ENCODE measurements at places on chromosomes 12 and 14.

DNA sequence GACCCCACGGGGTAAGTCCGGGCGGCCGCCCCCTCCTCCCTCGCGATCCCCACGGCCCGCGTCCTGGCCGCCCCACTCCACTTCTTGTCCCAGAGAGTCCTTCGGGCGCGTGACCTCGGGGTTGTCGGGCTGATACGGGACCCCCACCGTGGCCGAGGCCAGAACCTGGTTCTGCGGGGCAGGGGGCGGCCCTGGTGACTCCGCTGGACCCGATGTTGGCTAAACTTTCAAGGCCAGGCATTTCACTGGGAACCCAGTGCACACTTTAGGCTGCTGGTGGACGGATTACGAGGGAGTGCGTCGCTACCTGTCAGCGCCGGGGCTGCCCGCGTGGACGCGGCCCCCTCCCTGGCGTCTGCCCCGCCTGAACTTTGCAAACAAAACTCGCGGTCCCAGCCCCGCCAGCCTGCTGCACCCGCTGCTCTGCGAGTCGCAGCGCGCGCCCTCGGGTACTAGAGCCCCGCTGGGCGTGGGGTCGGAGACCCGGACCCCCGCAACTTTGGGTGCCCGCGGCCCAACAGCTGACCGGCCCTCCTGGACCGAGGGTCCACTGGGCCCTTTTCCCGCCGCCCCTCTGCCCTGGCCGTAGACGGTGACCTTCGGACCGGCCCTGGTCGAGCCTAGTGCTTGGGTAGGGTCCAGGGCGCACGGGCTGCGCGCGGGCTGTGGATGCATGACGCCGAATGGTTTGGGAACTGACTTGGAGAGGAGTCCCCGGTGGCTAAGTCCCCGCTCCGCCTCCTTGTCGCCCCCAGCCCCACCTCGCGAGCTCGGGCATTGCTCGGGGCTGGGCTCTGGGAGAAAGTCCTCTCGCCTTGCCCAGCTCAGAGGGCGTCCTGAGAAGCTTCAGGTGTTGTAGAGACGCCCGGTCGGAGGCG is 624 bp downstream of the RIN3 start:
- DNase-seq, result peak; percentile 80

DNA sequence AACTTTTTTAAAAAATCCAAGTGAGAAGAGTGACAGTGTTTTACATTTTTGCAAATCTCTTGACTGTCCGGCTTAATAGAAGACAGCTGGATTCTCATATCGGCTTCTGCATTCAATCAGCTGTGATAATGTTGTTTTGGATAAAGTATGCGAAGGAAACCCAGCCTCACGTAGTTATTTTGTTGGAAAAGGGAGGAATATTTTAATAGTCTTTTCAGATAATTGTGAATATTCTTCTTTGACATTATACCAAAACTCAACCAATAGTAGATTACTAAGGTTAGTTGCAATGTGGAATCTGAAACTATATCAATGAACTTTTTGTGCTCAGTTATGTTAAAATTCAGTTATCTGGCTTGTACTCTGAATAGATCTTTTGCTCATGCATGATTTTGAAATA is 276.5 kb downstream of the ZFP36L1 start:
- DNase-seq, result no peak

DNA sequence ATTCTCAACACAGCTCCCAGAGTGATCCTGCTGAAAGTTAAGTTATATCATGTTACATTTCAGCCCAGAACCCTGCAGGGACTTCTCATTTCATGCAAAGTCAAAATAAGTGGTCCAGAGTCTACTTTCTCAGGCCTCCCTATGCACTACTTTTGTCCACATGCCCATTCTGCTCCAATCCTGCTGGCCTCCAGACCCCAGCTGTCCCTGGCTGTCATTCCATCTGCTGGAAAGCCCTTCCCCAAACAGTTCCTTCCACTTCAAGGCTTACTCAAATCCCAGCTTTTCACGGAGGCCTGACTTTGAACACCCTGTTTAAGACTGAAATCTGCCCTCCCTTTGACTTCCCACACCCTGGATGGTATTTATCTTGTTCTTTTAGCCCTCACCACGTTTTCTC is 109.8 kb upstream of the DNM1L start:
- DNase-seq, result no peak

GRCh38 chr12:6276956-6277620 is 33.4 kb upstream of the PLEKHG6 start:
- peak; percentile 24 for DNase-seq

DNA sequence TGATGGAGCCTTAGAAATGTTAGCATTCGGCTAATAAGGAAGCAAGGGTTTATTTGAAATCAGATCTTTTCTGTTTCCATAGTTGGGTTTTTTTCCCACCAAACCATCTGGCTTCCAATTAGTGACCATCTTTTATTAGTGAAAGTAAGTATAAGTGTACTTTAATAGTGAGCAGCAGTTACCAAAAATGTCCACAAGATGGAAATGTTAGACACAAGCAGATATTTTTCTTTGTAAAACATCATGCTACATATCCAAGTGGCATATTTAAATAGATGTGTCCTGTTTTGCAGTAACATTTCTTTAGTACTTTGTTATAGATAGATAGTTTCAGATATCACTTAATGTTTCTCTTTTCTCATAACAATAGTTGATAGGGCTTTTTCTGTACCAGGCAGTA is 28.8 kb downstream of the YEATS4 start:
- DNase-seq, result no peak

- no peak for DNase-seq
These were observed 48.1 kb upstream of the OTX2 start for GRCh38 chr14:56858422-56858821.

DNA sequence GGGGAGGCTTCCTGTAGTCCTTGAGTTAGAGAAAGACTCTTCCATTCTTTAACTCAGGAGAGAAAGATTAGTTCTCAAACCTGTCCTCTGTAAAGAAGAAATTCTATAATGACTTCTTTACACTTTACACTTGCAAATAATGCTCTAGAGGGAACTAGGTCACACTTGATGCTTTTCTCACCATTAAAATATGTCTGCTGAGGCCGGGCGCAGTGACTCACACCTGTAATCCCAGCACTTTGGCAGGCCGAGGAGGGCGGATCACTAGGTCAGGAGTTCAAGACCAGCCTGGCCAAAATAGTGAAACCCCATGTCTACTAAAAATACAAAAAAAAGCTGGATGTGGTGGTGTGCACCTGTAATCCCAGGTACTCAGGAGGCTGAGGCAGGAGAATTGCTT is 6.3 kb downstream of the NTN4 start:
- DNase-seq, result no peak

- DNase-seq, result no peak
These were observed 237.9 kb downstream of the PAWR start for GRCh38 chr12:79452906-79453305.

DNA sequence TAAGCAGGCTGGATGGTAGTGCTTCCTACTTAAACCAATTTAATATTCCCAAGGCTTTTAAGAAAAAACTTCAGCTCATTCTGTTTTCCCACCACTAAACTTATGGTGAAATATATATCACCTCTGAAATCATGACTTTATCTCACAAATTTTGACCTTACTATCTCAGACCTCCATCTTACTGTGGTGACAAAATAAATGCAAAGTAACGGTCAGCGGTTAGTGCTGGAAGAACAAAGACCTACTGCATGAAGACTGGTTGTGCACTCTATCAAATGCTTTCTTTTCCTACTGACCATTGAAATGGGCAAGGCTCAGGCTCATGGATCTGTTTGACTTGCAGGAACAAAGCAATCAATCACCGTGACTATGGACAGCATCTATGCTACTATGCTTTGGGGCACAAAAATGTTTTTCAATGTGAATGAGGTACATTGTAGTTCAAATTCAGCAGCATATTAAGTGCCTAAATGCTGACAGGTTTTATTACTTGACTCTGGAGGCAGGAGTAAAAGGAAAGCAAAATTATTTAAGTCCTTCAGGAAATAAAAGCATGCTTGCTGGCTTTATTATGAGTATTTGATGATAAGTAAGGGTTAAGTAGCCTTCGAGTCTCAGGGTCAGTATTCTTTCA is 43.1 kb upstream of the GTF2A1 start:
- DNase-seq, result no peak

DNA sequence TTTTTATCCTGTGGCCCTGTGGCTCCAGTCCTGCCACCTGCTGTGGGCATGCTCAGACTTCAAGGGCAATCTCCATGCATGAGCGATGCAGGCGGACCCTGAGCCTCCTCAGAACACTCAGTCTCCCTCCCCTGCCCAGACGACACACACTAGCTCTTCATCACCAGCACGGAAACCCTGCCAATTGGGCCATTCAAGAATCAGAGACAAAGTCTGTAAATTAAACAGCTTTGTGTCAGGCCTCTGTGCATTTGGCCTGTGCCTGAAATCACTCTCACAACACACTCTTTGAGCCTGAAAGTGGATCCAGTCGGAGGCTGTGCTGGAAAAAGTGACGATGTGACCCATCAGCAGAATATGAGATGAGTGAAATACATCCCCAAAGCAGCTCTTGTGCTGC is 12.5 kb downstream of the POU6F1 start:
- no peak for DNase-seq

DNA sequence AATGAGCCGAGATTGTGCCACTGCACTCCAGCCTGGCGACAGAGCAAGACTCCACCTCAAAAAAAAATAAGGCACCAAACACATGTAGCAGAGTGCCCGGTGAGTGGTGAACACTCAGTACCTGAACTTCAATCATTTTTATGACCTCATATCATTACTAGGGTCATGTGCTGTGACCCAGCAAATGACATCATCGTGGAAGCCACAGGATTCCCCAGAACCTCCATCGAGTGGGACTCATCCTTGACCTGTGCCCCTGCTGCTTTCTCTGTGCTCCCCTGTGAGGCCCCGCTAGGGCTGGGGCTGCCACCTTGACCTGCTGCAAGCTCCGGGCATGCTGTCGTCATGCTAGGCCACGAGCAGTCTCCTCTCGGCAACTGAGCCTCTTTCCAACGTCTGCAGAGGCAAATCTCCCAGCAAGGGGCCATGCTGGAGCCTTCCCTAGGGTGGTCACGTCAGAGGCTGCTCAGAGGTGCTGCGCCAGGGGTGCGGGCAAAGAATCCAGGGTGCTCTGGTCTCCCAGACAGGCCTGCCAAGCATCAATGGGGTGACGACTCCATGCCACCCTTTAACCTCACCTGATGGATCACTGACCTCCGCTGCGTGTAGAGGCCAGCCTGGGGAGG is 18.5 kb downstream of the GLTP start:
- no peak for DNase-seq

DNA sequence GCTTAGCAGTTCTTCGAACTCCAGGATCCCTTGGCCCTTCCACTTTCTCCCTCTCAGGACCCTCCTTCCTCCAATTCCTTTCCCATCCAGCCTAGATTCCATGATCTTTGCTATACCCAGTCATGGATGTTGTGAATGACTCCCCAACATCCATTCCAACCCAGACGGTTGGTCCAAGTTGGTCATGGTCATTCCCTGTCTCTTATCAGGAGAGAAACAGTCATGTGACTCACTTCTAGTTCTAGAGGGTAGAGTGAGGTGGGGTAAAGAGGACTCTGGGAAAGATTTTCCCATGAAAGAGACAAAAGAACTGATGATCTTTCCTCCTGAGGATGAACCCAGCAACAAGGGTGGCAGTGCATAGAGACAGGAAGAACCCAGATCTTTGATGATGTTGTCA is 9.2 kb upstream of the P2RX7 start:
- no peak for DNase-seq

GRCh38 chr12:102669056-102669455 is 188.7 kb upstream of the IGF1 start:
- no peak for DNase-seq

DNA sequence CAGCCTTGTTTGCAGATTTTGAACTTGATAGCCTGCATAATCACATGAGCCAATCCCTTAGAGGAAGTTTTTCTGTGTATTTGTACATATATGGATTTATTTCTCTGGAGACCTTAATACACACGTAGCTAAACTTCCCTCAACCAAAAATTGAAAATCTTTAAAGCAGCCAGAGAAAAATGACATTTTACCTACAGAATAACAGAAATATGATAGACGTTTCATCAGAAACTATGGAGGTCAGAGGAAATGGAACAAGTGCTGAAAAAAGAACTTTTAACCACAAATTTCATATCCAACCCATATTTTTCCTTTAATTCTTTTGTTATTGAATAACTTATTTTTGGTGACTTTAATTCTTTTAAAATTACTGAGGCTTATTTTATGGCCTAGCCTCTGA is 177.7 kb downstream of the CCDC91 start:
- DNase-seq, result no peak

Data from right lobe of liver (tissue), 6 donors.